ENCODE measurements at places on chromosomes 4 and X.

DNA sequence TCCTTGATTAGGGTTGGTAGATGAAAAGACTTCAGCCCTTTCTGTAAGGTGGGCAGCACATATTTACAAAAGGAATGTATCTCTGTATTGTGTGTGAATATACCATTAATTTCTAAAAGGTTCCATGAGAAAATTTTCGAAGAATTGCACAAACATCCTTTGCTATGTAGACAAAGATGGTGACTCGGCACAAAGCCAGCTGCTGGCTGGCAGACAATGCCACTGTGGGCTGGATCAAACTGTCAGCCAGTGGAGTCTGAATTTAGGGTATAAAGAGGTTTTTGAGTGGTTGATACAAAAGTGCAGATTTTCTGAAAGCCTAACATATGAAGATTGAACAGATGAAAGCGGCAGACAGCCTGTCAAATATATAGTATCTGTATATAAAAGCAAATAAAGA is 5.6 kb upstream of the TXK start:
- no peak for DNase-seq

DNA sequence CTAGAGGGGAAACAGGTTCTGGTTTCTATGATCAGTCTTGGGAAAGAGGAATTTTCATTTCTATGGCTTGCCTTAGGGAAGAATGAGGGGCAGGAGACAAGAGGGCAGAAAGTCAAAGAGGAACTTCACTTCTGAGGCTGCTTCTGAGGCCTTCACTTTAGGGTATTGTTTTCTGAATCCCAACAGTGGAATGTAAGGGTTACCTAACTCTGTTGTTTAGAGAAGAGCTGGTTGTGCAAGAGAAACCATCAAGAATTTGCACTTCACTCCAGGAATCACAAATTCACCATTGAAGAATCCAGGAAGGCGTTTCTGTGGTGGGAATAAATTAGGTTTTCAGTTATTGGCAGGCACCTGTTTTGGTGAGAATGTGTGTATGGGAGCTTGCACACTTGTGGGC is 126.7 kb upstream of the AMOT start:
- no peak for DNase-seq

DNA sequence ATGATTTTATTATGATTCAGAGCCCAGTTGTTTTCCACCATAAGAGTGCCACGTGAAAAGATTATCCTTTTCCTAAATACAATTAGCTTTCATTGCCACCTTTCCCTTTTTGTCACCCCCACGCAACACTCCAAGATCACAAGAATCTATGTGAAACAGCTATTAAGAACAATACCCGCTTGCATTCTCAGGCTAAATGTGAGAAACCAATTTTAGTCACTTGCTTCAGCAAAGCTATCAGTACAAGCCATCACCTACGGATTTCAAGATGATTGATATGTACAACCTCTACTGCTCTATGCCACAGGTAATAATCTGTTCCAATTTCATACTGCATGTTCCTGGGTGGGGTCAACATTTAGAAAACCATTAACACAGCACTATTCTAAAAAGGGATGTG is 2.5 kb downstream of the ATP11C start:
- no peak for DNase-seq

GRCh38 chrX:108993909-108994308 is 257.5 kb upstream of the IRS4 start:
- no peak for DNase-seq

- DNase-seq, result no peak
Observed at GRCh38 chr4:186957952-186958555, 234.4 kb upstream of the FAT1 start.

DNA sequence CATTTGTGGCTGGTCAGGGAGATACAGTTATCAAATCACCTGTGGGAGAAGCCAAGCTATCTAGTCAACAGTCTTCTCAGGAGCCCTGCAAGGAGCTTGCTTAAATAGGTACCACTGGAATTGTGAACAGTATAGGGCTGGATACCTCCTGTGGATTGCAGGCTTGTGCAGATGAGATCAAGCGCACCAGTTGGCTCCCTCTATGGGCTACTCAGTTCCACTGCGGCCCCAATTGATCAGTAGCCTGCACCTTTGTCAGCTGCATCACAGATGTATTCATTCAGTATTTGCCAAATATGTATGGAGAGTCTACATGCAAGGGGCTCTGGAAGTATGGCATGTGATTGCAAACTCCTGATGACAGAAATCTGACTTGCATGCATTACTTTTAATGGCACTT is 28.6 kb downstream of the TEX13A start:
- peak; percentile 4 for DNase-seq

DNA sequence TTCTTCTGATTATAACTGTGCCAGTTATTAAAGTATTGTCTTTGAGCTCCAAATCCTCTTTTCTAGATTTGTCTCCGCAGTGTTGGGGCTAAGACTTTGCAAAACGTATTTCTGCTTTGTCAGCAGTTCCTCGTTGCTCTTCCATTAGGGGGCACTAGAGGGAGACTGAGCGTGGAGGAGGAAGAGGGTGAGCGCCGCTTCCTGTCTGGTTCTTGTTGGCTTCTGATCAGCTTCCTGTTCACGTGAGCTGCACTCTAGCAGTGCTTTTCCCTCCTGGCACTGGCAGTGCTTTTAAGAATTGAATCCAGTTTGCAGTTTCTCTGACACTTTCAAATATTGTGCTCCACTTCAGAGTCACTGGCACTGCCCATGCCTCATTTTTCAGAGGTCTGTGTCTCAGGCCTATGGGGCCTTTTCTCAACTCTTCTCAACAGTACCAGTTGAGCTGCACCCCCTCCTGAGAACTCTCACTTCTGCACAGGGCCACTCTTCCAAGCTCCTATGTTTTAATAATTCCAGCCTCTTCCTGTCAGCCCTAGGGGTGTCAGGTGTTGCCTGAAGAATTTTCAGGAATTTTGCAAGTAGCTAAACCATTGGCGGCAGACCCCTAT is 54.4 kb upstream of the LCORL start:
- DNase-seq, result no peak

GRCh38 chr4:91113130-91113706 is 986.0 kb downstream of the CCSER1 start:
- peak; percentile 48 for DNase-seq

DNA sequence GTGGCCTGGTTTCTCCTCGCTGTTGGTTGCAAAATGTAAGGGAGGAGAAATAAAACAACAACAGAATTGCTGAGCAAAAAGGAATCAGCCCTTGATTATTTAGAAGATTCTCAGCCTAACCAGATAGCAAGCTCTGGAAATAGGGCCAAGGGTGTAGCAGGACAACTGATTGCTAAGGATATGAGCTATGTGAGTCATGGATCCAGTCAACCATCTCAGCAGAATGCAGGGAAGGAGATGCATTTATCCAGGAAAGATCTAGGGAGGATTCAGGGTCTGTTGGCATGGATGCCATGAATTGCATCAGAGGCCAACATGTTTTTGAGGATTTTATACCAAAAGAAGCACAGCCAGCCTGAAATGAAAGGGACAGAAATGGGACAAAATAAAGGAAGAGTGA is 2.2 kb upstream of the XAGE3 start:
- DNase-seq, result no peak

DNA sequence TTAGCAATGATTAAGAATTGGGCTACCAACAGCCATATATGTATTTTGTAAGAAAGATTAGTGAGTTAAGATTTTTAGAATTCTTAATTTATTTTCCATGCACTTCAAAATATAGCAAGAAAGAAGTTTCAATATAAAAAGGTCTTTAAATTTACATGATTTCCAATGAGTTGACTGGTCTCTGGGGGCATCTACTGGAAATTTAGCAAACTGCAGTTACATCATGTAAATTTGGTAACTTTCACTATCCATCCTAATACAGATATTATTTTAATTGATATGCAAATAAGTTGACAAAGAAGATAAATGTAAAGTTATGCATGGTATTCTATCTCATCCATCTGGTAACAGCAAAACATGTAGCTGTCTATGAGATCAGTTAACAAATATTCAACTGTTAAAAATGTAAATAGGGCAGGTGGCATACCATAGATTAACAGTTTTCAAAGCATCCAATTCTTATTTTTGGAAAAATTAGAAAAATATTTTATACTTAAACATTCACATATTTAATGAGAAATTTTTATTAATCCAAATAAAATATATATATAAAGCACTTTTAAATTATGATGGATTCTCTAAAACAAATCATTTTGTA is 29.1 kb downstream of the TTC29 start:
- DNase-seq, result peak; percentile 82

- DNase-seq, result no peak
Observed at GRCh38 chr4:8046925-8047541, 107.4 kb upstream of the AFAP1 start.

GRCh38 chr4:53960843-53961242 is 103.6 kb downstream of the CHIC2 start:
- no peak for DNase-seq

DNA sequence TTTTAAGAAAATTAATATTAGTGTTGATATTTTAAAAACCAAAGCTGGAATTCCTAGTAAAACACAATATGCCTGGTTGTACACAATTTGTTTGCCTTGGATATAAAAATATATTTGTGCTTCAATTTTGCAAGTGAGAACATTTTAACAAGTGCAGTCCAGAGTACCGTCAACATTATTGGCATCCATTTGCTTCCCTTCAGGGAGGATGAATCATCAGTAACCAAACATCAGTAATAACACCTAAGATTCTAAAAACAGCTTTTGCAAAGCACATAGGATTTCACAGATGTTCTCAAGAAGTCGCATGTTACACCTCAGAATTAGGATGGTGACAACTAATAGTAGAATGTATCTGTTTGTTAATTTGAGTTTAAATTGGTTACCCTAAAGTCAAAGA is 262.6 kb upstream of the BMP3 start:
- no peak for DNase-seq
